ENCODE measurements at places on chromosomes 16 and 17.

GRCh38 chr17:77323413-77324171 is 182.8 kb downstream of the SEC14L1 start:
- DNase-seq = no peak

DNA sequence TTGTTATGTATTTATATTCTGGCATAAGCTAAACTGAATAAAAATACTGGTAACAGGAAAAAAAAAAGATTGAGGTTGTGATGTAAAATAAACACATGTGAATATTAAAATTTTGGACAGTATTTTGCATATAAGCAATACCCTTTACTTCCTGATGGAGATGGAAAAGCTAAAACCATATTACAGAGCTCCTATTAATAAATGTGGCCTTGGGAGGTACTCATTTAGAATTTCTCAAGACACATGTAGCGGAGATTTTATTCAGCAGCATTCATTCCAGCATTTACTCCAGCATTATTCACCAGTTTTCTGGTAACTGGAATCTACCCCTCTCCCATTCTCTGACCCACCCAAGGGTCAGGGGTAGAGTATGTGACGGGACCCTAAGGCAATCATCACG is 94.3 kb upstream of the AXIN2 start:
- DNase-seq = no peak

DNA sequence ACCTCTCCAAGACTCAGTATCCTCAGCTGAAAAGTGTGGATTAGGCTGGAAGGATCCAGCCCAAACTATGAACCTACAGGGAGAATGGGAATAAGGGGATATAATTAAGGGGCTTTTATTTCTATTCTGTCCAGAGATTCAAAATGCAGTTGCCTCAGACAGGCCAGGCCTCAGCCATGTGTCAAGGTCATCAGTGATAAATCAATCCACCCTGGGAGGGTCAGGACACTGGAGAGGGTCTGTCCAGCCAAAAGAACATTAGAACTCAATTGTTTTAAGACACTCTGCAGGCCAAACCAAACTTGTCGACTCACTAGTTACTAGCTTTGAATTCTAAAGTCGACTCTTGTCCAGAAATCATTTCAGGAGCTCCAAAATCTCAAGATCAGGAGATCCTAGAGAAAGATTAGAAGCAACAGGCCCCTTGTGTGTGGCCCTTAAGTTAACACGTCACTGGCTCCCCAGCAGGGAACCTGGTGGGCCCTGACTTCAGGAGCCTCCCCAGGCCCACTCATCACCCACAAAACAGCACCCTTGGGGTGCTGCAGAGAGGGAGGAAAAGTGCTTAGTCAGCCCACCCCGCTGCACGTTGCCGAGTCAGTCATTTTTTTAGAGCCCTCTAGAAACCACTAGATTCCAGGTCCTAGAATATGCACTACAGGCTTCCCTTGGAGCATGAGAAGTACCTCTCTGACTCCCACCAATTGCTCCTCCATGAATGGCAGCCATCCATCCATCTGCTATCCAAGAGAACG is 156.8 kb downstream of the XYLT1 start:
- no peak for DNase-seq

DNA sequence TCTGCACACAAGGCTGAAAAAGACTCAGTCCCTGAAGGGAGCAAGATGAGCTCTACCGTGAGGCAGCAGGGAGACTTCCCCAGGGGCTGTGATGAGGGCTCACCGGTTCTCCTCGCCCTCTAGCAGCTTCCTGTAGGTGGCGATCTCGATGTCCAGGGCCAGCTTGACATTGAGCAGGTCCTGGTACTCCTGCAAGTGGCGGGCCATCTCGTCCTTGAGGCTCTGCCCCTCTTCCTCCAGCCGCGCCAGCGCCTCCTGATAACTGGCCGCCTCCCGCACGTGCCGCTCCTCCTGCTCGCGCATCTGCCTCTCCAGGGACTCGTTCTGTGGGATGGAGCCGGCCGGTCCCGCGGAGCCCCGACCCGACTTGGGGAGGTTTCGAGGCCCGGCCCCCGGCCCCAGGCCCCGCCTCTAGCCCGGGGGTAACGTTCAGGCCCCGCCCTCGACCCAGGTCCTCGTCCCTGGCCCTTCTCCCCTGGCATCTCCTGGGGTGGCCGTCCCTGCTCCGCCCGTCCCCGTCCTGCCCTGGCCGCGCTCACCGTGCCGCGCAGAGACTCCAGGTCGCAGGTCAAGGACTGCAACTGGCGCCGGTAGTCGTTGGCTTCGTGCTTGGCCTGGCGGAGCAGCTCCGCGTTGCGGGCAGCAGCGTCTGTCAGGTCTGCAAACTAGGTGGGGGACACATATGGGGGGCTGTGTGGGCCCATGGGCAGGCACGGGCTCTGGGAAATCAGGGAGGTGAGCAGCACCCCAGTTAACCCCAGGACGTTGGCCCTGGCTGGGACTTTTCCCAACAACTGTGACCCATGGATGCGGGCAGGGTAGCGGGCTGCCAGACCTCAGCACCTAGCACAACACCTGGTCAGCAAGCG is 3.9 kb downstream of the GFAP start:
- DNase-seq = no peak

- peak; percentile 49 for DNase-seq
Measured at GRCh38 chr17:45235416-45236281, 14.0 kb downstream of the FMNL1 start.

Measured in T-helper 22 cell (primary cell).